ENCODE measurements at places on chromosomes 7 and 10.

DNA sequence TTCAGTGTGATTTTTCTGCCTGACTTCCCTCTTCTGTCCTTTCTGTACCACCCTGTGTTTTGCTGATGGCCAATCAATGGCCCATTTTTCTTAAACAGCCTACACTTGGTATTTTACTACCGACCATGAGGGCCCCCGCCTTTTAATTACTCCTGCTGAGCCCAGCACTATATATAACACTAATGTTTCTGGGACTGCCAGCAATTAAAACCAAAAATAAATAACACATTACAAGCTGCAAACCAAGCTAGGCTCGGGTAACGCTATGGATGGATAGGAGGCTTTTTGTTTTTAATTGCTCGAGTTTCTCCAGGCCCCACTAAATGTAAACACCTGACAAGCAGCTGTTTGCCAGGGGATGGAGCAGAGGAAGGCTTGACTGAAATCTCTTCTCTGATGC is 915.4 kb upstream of the AUTS2 start:
- DNase-seq, result no peak

DNA sequence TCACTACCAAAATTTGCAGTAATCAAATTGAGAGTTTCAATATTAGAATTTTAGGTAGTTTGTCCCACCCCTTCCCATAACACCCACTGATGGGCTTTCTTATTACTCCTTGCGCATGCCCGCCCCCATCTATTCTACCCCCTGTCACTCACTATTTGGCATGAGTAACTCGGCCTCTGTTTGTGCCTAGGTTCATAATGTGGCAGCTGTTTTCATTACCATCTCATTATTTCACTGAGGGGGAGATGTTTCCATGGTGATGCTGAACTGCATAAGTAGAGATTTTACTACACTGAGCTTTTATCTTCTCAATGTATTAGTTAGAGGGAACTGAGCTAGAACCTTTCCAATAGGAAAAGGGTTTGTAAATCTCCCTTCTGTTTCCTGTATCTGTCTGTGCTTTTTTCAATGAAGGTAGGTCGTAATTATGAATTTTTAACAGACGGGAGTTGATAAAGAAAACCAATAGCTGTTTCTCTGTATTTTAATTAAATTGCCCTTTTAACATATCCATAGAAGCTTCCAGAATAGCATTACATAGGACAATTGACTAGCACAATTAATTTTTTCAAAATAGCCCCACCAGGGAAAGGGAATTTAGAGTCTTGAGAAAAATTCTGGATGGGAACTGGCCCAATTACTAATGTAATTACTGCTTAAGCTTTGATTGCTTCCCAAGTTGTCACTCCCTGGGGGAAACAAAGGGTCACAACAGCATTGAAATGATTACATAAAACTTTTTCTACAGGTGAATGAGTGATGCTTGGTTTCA is 33.4 kb downstream of the PRPS1L1 start:
- no peak for DNase-seq

GRCh38 chr10:131658476-131659110 is 242.2 kb upstream of the PPP2R2D start:
- no peak for DNase-seq

GRCh38 chr7:2953099-2953498 is 90.6 kb downstream of the CARD11 start:
- no peak for DNase-seq

GRCh38 chr7:115191526-115191925 is 269.6 kb downstream of the MDFIC start:
- DNase-seq, result no peak

DNA sequence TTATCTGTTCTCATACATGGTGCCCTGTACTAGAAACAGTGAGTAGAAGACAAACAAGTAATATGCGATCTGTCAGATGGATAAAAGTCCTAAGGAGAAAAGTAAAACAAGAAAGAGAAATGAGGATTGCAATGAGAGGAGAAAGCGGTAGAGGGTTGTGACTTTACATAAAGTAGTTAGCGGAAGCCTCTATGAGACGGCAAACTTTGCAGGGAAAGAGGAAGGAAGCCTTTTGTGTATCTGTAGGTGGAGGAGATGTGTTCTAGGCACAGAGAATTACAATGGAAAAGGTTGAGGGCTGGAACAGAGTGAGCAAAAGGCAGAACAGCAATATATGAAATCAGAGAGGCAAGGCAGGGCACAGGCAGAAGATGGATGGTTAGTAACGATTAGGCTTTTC is 150.4 kb upstream of the SEMA3E start:
- DNase-seq, result no peak

DNA sequence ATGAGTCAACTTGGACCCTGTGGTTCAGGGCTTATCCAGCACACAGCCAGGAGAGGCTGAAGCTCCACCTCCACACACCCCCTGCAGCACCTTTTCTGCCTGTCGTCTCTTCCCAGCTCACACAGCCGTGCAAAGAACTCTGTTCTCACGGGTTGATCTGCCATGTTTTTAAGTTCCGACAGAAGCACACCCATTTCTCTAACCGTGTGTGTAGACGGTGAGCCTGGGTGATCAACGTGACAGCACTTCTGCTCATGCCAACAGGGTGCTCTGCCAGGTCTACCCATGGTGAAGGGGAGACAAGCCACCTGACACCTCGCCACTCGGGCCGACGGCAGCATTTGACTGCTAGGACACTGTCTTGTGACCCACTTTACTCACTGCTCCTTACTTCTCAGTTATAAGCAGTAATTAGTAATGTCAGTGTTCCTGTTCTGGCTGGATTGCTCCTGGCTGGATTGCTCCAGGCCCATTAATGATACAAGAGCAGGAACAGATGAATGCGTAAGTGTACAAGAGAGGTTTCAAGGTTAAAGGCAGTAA is 90.5 kb downstream of the RNF216 start:
- no peak for DNase-seq

DNA sequence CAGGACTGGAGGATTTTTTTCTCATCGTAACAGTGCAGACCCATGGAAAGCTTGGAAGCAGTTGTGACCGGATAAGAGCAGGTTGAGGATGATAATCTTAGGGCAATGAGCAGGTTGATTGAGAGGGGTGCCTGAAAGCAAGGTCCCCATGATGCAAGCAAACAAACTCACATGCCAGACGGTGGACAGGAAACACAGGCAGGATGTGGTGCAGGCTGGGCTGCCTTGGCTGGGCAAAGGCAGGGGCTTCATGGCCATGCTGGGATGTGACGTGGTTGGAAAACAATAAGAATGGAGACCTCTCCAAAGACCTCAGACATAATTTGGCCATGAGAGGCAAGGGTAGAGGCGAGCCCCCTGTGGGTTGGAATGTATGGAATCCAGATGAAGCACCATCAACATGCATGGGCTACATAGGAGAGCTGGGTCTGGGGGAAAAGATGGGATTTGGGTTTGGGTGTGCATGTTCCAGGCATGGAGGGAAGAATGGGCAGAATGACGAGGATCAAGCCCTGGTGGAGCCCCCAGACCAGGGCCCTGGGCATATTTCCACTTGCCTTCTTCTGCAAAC is 58.3 kb downstream of the IKZF1 start:
- no peak for DNase-seq

DNA sequence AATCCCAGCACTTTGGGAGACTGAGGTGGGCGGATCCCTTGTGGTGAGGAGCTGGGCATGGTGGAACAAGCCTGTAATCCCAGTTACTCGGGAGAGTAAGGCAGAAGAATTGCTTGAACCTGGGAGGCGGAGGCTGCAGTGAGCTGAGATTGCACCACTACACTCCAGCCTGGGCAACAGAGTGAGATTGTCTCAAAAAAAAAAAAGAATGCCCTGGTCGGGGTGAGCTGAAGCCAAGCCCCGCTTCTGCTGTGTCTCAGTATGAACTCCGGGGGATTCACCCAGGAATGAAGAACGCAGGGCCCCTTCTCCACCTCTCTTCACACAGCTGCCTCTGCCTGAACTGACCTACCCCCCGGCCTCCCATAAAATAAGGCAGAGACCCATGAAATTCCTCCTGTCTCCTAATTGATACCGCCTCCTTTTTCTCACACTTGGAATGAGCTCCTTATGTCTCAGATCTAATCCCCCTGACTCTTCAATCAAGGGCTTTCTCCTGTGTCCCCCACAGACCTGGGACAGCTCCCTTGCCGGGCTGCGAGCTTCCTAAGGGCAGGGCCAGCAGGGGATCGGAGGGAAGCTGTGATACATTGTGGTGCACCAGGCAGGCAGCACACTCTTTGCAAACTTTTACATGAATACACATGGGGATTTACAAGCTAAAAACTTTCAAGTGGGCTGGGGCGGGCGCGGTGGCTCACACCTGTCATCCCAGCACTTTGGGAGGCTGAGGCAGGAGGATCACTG is 911 bp upstream of the ZP3 start:
- no peak for DNase-seq

GRCh38 chr7:14294637-14295036 is 305.2 kb upstream of the ETV1 start:
- DNase-seq, result no peak

DNA sequence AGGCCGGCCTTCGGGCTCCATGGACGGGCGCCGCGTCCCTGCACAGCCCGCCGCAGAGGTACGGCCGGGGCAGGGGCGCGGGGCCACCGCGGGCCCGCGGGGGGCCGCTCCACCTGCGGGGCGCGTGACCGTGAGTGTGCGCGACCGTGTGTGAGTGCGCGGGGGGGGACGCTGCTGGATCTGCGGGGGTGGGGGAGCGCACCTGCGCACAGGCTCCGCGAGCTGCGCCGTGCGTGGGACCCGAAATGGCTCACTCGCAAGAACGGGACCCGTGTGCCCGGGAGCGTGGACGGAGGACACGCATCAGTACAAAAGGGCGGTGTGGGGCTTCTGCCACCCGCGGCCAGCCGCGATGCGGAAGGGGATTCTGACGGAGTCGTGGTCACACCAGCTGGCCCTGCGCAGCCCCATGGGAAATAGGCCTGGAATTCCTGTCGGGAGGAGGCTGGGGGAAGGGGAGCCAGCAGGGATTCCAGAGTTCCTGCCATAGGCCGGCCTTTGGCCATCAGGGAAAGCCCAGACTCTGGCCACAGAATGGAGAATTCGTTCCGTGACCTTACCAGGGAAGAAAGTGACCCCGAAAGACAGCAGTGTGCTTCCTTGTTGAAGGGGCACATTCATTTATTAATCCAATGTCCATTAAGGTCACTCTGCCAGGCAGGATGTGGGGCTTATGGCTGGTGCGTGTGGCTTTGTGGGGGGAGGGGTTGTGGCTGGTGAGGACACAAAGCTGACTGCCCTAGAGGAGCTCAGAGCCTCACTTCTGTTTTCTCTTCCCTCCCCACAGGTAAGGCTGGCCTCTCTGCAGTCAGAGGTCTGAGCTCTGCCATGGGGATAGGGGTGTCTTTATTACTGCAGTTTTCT is 494 bp downstream of the REPIN1 start:
- no peak for DNase-seq

- DNase-seq, result no peak
These were observed 66.9 kb downstream of the FOXL3 start for GRCh38 chr7:356691-357462.

GRCh38 chr10:65325913-65326312 is 1599.9 kb upstream of the LRRTM3 start:
- DNase-seq, result no peak

GRCh38 chr7:98130959-98131358 is 24.3 kb downstream of the LMTK2 start:
- DNase-seq, result no peak

GRCh38 chr10:90734415-90734814 is 123.4 kb downstream of the HTR7 start:
- no peak for DNase-seq

DNA sequence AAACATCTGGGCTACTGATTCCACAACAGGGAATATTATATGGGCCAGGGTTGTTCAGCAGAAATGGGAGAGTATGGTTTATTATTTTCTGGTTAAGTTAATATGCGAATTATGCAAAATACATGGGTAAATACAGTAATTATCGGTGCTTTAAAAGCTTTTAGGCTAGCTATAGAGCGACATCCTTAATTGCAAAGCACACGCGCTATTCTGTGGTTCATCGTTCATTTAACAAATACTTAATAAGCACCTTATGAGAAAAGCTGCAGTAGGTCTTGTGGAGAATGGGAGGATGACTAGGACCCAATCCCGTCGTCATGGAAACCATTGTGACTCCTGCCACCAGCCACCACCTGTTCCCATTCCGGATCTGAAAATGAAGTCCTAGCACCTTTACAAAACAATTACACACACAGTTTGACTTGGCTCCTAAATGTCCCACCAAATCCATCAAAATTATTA is 623 bp upstream of the CEP41 start:
- DNase-seq, result no peak

DNA sequence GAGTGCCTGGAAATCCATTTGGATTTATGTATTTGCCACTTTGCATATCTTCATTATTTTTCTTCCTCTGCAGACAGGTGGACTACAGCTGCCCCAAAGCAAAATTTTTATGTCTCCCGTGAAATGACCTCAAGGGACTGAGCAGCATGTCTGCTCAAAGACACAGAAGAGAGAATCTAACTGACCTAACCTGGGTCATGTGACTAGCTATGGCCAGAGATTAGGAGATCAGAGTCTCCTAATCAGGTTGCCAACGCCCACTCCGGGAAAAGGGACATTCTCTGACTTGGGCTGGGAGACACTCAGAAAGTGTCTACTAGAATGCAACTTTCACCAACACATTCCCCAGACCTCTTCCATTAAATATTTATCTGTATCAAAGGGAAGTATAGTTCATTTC is 2.5 kb upstream of the BAMBI start:
- no peak for DNase-seq

GRCh38 chr7:128875523-128875948 is 12.9 kb downstream of the ATP6V1F start:
- DNase-seq, result no peak

GRCh38 chr7:142321391-142321790 is 63.5 kb upstream of the PRSS58 start:
- DNase-seq, result no peak

Data from BJ (cell line).